Anterior cingulate cortex (tissue), 58 donors: ENCODE measurements at places on chromosomes 1 and 21.

DNA sequence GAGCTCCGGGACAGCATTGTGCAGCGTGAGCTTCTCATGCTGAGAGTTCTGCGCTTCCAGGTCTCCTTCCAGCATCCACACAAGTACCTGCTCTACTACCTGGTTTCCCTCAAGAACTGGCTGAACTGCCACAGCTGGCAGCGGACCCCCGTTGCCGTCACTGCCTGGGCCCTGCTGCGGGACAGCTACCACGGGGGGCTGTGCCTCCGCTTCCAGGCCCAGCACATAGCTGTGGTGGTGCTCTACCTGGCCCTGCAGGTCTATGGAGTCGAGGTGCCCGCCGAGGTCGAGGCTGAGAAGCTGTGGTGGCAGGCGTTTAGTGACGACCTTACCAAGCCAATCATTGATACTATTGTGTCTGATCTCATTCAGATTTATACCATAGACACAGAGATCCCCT, 186.4 kb downstream of the NR5A2 start:
- DNase-seq = no peak

DNA sequence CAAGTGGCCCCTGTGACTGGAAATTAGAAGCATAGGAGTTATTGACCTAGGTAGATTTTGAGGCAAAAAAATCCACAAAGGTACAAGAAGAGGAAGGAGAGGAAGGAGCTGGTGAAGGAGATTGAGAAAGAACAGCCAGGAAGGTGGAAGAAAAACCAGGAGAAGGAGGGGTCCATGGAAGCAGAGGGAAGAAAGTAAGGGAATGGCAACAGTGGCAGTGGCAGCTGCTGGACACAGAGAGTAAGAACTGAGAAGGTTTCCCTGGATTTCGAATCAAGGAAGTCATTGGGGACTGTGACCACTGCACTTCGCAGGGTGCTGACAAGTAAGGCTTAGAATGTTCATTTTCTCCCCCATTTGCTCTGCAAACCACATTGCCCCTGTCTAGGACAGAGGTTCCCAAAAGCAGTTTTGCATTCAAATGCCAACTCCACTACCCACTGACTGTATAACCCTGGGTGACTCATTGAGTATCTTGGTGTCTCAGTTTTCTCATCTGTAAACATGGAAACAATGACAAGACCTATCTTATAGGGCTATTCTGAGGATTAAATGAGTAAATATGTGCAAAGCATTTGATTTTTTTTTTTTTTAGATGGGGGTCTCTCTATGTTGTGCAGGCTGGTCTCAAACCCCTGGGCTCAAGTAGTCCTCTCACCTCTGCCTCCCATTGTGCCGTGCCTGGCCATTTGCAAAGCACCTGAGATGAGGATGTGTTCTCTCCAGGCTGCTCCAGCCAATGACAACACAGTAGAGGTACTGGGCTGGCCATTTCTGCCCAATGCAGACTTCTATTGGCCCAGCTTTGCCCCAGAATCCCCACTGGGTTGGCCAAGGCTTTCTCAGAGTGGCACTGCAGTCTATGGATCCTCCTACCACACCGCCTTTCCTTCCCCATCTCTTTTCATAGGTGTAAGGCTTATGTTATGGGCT, 9.3 kb upstream of the CAPN2 start:
- no peak for DNase-seq

DNA sequence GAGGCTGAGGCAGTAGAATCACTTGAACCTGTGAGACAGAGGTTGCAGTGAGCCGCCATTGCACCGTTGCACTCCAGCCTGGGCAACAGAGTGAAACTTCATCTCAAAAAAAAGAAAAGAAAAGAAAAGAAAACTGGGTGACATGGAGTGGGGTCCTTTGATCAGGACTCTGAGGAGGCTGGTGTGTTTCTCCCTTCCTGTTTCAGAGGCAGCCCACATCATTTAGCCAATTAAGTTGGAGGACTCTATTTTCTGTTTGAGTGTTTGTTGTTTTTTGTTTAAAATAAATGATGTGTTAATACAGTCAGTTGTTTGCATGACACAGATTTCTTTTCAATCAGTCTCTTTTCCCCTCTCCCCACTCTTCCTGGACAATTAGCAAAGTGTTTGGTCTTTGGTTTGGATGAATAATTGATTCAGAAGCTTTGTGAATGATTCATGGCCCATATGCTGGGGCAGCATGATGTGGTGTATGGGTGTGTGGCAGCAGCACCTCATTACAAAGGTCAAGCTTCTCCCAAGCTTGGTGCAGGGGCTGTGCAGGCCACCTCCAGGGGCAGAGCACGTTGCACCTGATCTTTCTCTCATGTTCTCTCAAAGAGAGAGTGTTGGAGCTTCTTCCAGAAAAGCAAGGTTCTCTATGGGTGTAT, 48.8 kb downstream of the CACNA1E start:
- DNase-seq = no peak

DNA sequence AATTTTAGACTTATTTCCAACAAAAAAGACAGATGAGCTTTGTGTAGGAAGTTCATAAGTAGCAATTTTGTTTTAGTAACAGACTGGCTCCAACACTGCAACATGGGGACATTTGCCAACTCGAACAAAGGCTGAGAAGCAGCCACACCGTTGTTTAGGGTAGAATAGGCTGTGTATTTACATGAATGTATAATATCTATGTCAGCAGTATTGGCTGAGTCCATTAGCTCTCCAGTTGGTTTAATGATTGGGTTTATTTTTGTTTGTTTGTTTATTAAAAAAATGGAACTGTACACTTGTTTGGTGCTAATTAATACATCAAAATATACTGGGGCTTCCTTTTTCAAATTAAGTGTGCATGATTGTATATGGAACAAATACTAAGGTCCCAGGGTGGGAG, 7.3 kb upstream of the TMCO2 start:
- no peak for DNase-seq

DNA sequence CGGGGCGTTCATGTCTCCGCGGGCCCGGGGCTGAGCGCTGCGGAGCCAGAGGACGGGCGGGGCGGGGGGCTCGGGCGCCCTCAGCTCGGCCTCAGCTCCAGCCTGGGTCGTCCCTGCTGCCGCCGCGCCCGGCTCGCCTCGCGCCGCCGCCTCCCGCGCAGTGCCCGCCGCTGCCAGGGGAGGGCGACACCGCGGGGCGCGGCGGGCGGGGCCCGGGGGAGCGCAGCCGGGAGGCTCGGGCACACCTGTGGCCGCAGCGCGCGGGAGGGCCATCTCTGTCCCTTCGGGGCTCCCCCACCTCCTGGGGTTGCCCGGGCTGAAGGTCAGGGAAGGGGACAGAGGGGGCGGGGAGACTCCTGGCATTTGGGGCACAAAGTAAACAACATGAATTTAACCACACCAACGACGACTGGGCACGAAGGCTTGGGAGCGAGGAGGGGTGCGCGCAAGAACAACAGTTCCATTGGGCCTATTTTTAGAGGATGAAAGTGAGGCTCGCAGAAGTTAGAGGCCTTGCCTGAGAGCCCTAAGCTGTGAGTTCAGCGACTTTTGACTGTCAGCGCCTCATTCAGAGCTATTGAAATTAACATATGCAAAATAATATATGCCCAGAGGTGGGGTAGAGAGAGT, at the start of gene FAM131C:
TSS of gene FAM131C (minus strand) at position 162 of the 630 bp plus-strand sequence. CDS start 209 bp downstream, outside the sequence.
- DNase-seq = no peak

- DNase-seq = no peak
Observed at GRCh38 chr1:241292973-241293372, 64.0 kb downstream of the RGS7 start.

GRCh38 chr1:23394181-23394580, 24.5 kb upstream of the ZNF436 start:
- DNase-seq = no peak

DNA sequence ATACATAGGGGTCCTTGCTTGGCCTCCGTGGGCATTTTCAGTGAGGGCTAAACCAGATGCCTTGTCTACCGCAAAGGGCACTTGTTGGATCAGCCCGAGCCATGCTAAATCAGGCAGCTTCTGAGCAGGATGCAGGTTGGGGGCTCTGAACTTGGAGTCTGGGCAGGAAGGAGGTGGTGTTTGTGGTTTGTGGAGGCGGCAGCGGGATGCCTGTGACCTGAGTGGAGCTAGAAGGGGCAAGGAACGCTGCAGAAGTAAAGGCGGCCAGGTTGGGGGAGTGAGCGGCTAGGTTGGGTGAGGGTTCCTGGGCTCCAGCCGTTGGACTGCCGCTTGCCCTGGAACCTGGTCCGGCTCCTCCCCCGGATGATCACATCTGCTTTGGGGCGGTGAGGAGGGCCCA, 183.9 kb downstream of the CAMTA1 start:
- DNase-seq = no peak

- DNase-seq = peak; percentile 73
Observed at GRCh38 chr21:42010507-42011495, 641 bp upstream of the ZBTB21 start.

DNA sequence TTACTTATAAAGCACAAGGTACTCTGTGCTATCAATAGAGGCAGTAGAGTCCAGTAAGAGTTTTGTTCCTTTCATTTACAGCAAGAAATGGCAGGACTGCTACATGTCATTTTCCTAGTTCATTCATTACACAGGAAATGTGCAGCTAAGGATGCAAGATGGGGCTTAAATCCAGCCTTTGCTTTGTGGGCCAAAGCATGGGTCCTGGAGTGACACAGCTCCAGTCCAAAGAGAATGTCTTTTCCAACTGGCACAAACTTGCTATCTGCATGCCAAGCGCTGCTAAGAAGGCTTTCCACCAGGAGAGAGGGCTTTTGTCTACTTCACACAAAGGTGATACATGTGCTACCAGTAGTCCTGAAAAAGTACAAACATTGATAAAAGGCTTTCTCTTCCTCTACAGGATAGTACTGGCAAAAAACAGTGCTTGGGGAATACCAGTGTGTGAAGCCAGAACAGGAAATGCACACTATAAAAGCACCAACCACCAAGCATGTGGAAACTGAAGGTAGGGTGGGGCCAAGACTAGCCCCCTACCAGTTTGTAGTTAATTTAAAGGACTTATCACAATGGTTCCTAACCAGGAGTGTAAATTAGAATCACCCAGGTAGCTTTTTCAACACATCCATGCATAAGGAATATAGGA, 68.7 kb downstream of the ARID4B start:
- DNase-seq = no peak

DNA sequence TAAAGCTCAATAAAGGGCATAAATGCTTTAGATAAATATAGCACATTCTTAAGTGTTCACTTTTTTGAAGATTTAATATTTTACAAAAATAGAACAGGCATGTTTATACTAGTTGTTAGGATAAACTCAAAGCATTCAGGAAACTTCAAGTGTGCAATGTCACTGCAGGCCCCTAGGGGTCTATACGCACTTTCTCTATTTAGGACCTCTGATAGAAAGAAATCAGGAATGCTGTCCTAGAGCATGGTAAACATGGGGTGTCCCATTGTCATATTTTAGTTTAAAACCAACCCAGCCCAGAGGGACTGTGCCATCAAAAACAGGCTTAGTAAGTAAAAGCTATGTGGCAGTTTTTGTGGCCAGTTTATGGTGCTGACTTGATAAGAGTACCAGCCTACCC, 102.2 kb downstream of the BARHL2 start:
- DNase-seq = no peak

DNA sequence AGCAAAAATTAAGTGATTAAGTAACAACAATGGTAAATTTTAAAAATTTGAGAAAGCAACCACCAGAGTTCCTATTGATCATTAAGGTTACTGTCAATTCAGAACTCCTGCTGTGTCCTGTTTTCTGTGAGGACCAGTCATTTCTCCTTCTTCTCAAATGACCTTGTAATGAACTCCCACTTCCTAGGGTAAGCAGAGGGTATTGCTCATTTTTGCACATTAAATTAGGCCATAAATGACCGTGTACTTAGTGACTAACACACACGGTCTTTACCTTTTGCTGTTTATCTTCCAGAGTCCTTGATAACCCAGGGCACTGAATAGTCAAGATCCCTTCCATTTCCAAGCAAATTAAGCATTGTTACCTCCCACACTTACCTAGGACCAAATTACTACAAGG, 227.5 kb upstream of the LYPLAL1 start:
- DNase-seq = no peak

GRCh38 chr1:156616463-156616862, 2.8 kb upstream of the HAPLN2 start:
- peak; percentile 40 for DNase-seq

DNA sequence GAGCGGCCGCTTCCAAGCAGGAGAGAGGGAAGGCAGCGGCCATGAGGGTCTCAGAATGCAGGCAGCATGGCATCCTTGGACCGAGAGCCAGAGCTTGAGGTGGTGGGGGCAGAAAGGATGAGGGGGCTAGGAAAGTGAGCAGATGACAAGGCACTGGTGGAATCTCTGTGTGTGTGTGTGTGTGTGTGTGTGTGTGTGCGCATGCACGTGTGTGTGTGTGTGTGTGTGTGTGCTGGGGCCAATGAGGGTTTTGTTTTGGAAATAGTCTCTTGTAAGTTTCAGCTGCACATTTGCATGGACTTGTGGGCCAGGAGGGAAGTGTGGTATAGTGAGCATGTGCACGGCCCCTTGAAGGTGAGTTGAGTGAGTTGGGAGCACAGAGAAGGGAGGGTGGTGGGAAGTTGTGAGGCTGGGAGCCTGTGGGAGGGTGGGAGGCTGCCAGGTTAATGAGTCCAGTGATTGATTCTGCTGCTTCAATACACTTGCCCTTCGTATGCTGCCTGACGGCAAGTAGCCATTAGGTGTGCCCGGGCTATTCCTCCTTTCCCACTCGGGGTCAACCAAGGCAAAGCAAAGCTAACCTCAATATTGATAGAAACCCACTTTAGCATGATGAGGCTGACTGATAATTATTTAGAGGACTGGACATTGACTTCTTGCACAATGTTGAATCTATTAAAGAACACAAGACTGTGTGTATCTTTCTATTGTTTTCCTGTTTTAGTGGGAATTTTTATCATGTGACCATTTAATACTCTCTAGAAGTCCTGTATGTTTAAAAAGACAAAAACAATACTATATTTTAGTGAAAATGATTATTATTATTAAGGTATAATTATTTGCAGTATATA, 80.3 kb downstream of the PROX1 start:
- DNase-seq = no peak

DNA sequence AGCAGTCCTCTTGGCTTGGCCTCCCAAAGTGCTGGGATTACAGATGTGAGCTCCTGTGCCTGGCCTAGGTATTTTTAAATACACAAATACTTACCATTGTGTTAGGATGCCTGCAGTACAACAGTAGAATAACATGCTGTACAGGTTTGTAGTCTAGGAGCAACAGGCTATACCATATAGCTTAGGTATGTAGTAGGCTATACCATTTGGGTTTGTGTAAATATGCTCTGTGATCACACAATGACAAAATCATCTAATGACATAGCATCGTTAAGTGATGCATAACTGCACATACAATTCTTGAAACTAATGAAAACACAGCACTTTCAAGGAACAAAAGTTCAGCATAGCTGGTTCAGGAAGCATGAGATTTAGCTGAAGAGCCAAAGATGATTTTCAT, 12.7 kb downstream of the POU2F1 start:
- no peak for DNase-seq

DNA sequence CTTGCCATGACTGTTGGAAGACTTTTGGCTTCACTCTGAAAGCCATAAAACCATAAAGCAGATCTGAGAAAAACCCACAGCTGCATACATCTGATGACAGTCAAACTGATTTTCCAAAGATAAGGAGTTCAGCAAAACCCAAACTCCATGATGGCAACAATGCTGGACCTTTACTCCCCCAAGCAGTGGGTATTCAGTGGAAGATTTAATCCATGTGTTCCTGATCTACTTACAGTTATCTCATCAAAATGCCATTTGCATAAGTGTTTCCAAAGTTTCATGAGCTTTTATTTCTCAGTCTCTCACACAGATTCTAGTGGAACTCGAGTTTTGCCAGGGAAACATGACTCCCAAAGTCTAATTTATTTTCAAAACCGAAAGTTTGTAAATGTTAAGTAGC, 184.9 kb downstream of the ZC3H11B start:
- DNase-seq = no peak
